Activated CD8-positive, alpha-beta memory T cell treated with anti-CD3 and anti-CD28 coated beads for 1 hour (primary cell): ENCODE measurements at places on chromosomes 5 and 9.
A peak's percentile ranks its signal among the peaks of the same experiment; 100 is the strongest.

- no peak for DNase-seq
Observed at GRCh38 chr5:169181814-169182213, 119.1 kb downstream of the SLIT3 start.

DNA sequence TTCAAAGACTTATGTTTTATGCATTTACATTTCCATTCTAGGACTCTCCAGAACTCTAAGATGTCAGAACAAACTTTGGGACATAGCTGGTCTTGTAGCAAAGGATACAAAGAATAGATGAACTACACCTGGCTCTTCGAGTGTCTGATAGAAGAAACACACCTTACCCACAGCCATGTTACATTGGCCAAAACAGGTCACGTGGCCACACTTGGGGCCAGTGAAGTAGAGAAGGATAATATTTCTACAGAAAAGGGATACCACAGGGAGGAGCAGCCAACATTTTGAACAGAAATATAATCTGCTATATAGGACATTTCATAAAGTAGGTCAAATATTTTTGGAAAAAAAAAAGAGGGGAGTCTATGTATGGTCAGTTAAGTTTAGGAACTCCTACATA lies 22.7 kb upstream of the LIFR start:
- no peak for DNase-seq

DNA sequence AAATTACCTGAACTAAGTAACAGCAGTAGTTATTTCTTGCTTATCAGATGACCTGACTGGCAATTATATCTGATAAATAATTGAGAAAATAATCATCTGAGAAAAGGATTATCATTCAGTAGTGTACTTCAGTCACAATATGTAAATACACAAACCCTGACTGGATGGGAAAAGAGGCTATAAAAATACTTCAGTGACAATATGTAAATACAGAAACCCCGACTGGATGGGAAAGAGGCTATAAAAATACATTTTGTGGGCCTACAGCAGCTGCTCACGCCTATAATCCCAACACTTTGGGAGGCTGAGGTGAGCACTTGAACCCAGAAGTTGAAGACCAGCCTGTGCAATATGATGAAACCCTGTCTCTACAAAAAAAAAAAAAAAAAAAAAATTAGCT lies 11.1 kb downstream of the UBAP2 start:
- DNase-seq = no peak

- no peak for DNase-seq
Observed at GRCh38 chr9:89319015-89319905, 960 bp downstream of the SECISBP2 start.

- no peak for DNase-seq
Observed at GRCh38 chr5:172638209-172638768, 2.8 kb upstream of the NEURL1B start.

- DNase-seq = no peak
Observed at GRCh38 chr9:96136992-96137670, 164.8 kb downstream of the HSD17B3 start.

DNA sequence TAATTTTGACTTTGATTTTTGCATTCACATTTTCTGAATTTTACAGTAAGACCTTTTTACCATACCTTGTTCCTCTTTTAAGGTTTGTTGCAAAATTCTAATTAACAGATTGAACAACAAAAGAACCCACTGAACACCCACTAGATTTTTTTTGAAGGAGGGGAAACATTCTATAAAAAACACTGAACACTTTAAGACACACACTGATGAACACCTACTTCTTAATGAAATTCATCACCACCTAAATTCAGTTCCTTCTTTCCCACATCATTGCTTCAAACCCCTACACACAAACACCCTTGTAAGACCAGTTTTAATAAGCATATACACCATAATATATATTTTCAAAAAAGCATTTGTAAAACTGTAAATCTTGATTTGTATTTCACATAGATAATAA lies 559.0 kb upstream of the MEF2C start:
- DNase-seq = no peak

- DNase-seq = no peak
Observed at GRCh38 chr9:124629600-124629999, 122.4 kb upstream of the NR5A1 start.

DNA sequence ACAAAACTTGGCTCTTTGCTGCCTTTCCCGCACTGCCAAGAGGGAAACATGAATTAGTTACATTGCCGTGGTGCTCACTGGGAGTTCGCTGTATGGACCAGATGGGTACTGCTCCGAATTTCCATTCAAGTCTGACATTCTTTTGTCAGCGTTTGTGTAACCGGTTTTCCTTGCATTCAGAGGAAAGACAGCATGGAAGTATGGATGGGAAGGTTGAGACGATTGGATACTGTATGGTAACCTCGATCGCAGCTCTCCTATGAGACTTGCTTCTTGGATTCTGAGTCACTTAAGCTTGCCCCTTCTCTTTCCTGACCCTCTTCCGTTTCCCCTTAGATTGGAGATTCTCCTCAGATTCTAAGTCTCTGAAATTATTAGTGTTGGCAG lies 625 bp upstream of the UBLCP1 start:
- no peak for DNase-seq

- DNase-seq = no peak
Observed at GRCh38 chr9:122975196-122975595, 34.4 kb downstream of the RABGAP1 start.

GRCh38 chr9:120956862-120957261 lies 30.3 kb upstream of the TRAF1 start:
- DNase-seq = no peak

GRCh38 chr5:65830856-65831255 lies 95.5 kb upstream of the ERBIN start:
- DNase-seq = no peak

DNA sequence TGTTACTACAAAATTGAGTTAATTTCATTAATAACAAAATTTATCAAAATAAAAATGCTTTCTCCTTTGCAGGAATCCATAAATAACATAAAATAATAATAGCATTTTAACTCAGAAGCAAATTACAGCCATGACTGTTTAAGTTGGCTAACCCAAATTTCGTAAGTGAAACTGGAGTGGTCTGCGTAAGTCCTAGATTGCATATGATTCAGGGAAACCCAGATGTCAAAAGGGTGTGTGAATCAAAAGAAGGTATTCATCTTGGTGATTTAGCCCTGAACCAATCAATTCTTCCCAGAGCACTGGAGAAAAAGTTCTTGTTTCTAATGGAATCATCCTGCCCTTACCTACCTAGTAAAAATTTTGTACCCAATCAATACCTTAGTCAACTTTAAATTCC lies 547.6 kb downstream of the RAB3C start:
- no peak for DNase-seq

DNA sequence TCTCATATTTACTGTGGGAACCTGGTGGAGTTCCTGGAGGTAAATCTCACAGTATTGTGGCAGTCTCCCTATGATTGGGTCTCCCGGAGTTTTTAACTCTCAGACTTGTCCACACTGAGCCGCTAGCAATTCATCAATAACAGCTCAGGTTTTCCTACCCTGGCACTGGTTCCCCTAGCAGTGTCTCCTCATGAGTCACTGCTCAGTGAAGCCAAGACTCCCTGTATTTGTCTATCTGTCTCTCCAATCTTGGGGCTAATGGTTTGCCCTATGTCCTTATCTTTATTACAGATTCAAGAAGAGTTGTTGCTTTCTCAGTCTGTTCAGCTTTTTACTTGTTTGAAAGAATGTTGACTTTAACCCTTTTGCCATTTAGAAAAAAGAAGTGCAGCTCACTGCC lies 176.7 kb upstream of the FGF10 start:
- no peak for DNase-seq

DNA sequence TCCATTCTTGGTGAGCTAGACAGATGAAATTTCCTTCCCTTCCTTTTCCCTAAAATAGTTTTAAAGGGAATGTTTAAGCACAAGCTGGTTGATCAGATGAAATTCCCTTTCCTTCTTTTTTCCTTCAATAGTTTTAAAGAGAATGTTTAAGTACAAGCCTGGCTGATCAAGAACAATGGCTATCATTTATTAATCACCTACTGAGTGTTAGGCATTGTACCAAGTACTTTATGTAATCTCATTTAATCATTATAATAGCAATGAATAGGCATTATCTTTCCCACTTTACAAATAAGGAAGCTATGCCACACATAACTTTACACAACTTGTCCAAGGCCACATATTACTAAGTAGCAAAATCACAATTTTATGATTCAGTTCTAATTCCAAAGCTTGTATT lies 152.0 kb upstream of the ACOT12 start:
- no peak for DNase-seq

DNA sequence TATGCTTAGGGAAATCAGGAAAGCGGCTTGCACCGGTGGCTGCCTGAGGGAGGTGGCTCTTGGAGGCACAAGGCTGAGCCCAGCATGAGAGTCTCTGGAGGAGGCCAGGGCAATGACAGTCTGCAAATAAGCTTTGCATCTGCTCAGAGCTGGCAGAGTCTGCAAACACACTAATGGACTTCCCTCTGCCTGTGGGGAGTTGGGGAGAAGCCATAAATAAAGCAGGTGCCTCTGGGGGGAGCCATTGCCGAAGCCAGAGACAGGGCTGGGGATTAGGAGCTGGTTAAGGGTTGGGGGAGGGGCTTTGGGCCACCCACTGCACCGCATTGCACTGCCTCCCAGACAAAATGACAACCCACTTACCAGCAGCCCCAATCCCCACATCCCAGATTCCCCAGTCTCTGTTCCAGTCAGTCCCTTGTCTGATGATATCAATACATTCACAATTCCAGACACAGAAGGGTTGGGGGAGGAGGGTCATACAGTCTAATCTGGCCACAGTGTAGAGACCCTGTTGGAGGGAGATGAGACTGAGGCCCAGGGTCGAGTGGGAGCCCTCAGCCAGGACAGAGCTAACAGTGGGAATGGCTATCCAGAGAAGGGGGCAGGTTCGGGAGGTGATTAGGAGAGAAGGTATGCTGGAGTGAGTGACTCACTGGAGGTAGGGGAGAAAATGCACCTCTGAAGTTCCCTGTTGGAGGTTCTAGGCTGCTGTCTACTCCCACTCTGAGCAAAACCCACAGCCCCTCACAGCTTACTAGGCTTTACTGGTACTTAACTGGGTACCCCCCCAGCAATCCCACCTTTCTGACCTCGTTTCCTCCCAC lies 53.7 kb downstream of the PAX5 start:
- no peak for DNase-seq

DNA sequence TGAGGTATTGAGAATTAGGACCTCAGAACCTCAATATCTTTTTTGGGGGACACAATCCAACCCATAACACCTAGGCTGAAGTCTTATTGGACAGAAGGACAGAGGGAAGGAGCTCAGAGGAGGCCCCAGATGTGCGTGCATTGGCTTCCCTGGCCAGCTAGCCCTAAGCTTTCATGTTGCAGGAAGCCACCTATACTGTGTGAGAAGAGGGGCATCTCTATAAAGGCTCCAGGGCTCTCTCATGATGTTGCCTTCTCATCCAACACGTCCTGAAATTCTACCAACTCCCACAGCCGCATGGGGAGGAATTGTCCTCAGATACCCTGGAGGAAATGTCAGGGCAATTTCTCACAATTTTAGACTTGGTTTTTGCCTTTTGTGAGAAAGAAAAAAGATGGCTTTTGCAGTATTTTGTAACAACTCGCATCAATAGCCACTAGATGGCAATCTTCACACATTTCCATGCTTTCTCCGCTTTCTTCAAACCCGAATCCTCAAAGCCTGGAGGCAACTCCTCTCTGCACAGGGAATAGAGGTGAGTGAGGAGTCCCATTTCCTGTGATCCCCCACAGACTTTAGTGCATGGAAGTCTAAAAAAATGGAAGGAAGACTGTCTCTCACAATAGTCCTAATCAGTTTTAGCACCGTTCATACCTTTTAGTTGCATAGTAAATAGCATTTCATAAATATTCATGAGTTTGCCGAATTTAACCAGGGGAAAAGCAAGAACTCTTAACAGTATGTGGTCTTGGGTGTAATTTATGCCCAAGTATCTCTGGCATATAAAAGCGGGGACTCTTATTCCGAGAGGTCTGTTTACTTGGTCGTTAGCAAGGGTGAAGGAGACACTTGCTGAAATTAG lies 7.4 kb upstream of the PPP3R2 start:
- no peak for DNase-seq

DNA sequence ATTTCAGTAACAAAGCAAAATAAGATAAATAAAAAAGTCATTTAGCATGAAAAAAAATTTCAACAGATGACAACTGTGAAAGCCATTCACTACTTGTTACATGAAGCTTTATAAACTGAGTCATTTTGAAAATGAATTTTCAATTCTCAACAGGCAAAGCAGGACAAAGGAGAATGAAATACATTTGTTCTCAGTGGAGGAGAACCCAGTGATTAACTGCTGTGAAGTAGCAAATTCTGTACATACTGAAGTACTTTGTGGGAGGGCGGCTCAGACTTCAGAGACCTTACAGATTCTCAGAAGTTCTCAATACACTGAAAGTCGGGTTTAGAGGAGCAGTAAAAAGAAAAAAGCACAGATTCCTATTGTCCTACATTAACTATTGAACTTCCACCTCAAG lies 21.7 kb downstream of the SKIC3 start:
- DNase-seq = no peak

GRCh38 chr5:135537745-135538144 lies 2.0 kb upstream of the NEUROG1 start:
- DNase-seq = no peak

- DNase-seq = no peak
Observed at GRCh38 chr9:36991516-36992134, 42.4 kb downstream of the PAX5 start.

- no peak for DNase-seq
Observed at GRCh38 chr5:139446956-139447779, 7.8 kb upstream of the DNAJC18 start.

- no peak for DNase-seq
Observed at GRCh38 chr5:178155065-178155464, 1.4 kb upstream of the NHP2 start.

DNA sequence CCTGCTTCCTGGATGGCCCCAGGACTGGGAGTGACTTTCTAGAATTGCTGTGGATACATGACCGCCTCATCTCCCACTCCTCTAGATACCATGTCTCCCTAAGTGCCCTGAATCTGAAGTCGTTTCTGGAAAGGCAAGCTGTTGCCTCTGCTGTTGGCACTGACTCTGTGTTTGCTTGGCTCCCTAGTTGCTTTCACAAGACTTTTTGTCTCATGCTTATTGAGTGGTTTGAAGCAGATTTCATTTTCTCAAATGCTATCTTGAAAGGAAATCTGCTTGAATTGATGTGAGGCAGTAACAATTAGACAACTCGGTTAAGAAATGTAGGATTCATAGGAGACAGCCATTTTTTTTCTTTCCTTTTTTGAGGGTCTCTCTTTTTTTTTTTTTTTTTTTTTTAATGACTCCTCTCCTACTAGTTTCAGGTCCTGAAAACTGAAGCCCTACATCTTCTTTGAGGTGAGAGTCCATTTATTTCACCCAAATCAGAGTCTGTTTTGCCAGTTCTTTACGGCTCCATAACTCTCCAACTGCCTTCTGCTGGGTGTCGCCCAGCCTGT lies 65.9 kb downstream of the PRDM6 start:
- no peak for DNase-seq

- no peak for DNase-seq
Observed at GRCh38 chr9:84862810-84863287, 193.3 kb downstream of the NTRK2 start.

GRCh38 chr5:163571744-163572143 lies 66.3 kb downstream of the MAT2B start:
- DNase-seq = no peak

GRCh38 chr5:43313854-43314457 lies 744 bp upstream of the HMGCS1 start:
- DNase-seq = no peak

- DNase-seq = no peak
Observed at GRCh38 chr5:40672425-40672824, 7.3 kb upstream of the PTGER4 start.

GRCh38 chr5:33588654-33589372 lies 148.0 kb downstream of the TARS1 start:
- DNase-seq = peak; percentile 8

GRCh38 chr9:133551446-133551845 lies 16.9 kb downstream of the ADAMTSL2 start:
- DNase-seq = no peak

GRCh38 chr5:127810707-127811490 lies 107.7 kb downstream of the CCDC192 start:
- no peak for DNase-seq
